Caki2 (cell line): ENCODE measurements at places on chromosomes 12 and 14.

- DNase-seq, result no peak
Measured at GRCh38 chr14:35814371-35815005, 5.4 kb upstream of the RALGAPA1 start.

DNA sequence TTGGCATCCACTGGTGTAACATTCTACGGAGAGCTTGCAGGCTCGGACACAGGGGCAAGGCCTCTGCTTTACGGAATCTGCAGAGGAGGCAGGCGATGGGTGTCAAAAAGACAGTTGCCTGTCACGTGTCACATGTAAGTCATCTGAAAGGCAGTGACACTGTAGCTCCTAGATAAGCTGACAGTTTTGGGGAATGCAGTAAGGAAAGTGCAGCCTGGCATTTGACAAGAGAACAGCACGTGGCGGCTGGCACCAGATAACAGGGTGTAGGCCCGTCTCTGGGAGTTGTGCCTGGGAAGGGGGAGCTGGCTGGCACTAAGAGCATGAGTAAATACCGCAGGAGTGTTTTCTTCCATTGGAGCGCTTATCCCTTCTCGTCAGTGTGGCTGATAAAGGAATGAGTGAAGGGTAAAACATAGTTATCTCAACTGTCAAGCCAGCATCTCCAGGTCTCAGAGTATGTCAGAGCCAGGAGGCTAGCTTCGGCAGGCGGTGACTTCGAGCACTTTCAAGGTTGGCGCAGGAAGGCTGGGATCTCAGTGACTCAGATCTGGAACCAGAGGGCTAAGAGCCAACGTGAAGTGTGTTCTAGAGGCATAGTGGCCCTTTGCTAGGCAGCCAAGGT, 26.1 kb downstream of the ADCK1 start:
- DNase-seq, result no peak

DNA sequence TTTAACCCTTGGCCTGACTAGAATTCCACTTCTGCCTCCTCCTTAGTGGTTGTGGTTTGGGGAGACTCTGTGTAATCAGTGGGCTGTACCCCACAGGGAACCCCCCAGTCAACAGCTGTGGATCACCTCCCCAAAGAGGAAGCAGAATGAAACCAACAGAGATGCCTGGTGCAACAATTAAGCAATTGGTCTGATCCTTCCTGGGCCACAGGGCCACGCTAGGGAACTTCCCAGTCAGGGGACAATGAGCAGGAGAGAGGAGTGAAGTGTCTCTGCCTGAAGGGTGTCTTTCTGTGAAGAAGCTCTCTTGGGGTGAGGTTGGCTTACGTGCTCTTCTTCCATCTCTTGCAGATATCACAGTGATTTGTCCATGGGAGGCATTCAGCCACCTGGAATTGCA, 8.2 kb downstream of the PDE6H start:
- DNase-seq, result no peak

- no peak for DNase-seq
Measured at GRCh38 chr14:91290986-91291385, 46.5 kb upstream of the GPR68 start.

GRCh38 chr14:20606190-20606901, 15.2 kb upstream of the RNASE12 start:
- no peak for DNase-seq

- no peak for DNase-seq
Measured at GRCh38 chr14:61516964-61517653, 178.2 kb upstream of the HIF1A start.

GRCh38 chr14:106845286-106846087, 1319.1 kb downstream of the TMEM121 start:
- peak; percentile 89 for DNase-seq

DNA sequence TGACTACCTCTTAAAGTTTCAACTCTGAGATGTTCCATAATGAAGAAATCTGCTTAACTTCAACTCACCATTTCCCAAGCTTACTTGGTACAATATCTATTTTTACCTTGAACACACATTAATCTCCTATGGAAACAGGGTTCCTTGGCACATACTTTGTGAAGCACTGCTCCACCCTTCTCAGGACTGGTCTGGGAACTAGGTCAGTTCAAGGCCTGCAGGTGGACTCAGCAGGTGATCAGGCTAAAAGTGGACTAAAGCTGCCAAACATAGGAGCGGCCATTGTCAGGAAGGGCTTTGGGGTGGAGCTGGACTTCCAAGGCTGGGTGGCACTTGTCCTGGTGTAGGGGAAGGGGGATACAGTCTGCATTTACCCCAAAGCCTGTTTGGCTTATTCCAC, 202.3 kb downstream of the NUAK1 start:
- no peak for DNase-seq

DNA sequence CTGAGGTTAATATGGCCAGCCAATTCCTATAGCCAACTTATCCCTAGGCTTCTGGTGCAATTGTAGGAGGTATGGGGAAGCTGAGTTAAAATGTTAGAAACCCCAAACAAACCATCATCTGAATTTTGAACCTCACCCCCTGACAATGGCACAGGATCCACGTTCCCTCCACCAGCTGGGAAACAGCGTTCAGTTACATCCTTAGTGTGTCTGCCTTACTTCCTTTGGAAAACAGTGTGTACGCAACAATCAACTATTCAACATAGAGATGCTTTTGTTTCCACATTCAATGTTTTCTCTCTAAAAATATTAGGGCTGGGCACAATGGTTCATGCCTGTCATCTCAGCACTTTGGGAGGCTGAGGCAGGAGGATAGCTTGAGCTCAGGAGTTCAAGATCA, 203.4 kb downstream of the TTC7B start:
- no peak for DNase-seq

GRCh38 chr14:60102389-60102788, 10.7 kb downstream of the PCNX4 start:
- no peak for DNase-seq

DNA sequence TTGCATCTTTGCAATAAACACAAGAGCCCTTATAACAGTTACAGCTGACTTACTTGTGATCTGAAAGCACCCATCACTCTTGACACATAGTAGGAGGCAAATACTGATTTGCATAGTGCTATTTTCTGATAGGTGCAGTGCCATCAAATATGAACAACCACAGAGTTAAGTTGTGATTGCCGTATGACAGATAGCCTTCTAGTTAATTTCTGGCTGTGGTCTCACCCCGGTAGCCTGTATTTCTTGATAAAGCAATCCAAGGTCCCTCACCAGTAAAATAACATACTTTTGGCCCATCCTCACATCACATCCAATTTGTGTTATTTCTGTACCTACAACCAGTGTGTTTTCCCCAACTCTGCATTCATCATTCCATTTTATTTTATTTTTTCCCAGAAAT, 23.3 kb upstream of the STYK1 start:
- DNase-seq, result no peak

- no peak for DNase-seq
Measured at GRCh38 chr12:1799051-1799881, 21.1 kb upstream of the LRTM2 start.

DNA sequence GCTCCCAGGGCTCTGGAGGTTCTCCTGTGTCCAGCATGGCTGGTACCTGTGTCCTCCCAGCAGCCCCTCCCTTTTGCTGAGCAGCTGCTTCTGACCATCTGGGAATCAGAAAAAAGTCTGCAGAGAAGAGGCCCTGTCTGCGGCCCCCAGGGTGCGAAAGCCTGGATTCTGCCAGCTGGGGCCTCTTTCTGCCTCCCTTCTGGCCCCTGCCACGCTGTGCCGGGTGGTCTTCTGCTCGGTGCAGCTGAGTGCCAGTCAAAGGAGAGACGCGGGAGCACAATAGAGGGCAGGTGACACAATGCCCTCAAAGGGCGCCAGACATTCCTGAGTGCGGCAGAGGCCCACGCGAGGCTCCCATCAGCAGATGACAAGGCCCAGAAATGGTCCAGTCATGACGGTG, 12.6 kb downstream of the BTBD6 start:
- DNase-seq, result no peak

- no peak for DNase-seq
Measured at GRCh38 chr14:25231004-25231403, 181.1 kb upstream of the STXBP6 start.

- no peak for DNase-seq
Measured at GRCh38 chr14:93950948-93951634, 23.9 kb downstream of the FAM181A start.

GRCh38 chr14:64755781-64756221, 51.6 kb downstream of the PLEKHG3 start:
- DNase-seq, result peak; percentile 73

DNA sequence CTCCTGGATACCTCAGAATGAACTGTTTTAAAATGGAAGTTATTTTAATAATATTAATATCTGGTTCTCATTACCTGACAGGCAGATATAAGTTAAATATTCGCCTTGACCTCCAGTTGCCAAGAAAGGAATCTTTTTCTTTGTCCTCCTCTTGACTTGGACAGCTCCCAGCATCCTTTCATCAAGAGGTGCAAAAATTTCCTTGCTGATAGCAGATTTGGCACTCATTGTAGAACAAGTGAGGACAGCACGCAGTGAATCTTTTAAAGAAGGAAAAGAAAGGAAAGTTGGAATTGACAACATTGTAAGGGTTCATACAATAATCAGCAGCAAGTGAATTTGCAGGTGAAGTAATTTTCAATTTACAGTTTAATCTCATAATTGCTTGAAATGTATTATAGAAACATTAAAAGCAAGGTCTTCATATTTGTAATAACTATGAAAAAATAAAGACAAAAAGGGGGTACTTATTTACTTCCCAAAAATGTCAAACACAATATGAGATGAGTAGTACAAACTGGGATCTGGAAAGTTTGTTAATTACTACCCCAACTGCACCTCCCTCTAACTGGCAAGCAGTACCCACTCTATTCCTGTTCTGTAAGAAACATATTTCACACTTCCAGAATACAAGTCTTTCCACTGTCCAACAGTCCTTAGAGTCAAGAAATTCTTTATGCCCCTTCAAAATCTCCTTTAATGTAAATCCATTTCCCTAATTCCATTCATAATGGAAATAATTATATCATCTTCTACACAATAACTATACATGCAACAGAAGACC, 75.2 kb downstream of the STXBP6 start:
- DNase-seq, result no peak

DNA sequence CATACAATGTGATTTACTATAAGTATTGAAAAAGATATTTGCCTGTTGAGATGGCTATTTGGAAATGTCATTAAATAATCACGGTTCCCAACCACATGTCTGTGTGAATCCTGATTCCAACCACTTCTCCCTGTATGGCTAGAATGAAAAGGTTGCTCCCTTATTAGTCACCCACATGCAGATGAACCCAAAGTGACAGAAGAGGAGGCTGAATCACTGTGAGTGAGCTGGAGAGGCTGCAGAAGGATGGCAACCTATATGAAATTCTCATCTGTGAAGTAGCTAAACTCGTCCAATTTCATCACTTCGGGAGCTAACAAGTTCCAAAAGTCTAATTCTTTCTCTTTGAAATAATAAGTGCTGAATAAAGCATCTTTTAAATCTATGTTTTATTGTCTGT, 300.5 kb downstream of the PRKD1 start:
- no peak for DNase-seq

- peak; percentile 67 for DNase-seq
Measured at GRCh38 chr14:55580470-55581341, 699 bp downstream of the KTN1 start.
